Fibroblast of upper back skin (primary cell): ENCODE measurements at places on chromosomes 1 and 21.
A peak's percentile ranks its signal among the peaks of the same experiment; 100 is the strongest.

DNA sequence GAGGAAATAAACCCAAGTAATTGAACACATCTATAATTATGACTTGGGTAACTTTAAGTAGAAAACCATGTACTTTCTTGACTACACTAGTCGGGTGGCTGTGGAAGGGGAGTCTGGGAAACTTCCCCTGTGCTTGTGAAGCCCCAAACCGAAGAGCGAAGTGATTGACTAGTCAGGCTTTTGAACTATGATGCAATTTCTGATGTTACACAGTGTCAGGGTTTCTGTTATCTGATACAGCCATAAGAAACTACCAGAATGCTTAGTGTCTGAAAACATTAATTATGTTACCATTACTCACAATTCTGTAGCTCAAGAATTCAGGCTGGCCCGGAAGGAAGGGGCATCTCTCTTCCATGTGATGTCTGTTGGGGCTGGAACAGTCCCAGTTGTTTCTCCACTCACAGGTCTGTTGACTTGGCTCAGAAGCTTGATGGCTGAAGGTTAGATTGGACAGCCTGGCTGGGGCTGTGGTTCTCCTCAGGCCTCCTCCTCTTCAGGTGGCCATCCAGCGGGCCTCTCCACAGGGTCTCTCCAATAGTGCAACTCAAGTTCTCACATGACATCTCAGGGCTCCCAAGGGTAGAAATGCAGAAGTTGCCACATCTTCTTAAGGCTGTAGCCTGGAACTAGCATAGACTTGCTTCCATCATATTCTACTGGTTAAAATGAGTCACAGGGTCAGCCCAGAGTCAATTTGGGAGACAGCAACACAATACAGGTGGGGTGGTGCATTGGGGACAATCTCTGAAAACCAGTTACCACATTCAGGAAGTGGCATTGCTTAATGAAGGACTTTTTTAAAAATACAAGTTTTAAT is 8.3 kb upstream of the C8B start:
- peak; percentile 61 for DNase-seq

- DNase-seq, result no peak
Observed at GRCh38 chr1:23563003-23563402, 3.7 kb upstream of the ID3 start.

GRCh38 chr21:40179166-40179565 is 311.9 kb downstream of the PCP4 start:
- DNase-seq, result peak; percentile 9

- DNase-seq, result no peak
Observed at GRCh38 chr1:220924331-220924970, 45.2 kb downstream of the HLX start.

DNA sequence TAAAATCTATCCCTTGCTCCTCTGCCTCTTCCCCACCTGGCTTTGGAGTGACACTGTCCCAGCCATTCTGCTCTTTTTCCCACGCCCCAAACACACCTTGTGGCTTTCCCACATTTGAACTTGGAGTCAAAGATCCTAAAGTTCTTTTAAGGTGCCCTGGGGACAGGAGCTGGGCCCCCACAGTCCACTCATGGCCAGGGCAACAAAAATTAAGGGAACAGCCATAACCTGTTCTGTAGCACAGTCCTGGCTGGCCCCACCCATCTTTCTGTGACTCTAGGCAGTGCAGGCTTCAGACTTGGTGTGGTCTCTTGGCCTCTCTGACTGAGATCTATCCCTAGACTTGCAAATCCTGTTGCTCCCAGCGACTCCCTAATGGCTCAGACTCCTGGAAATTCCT is 143.0 kb upstream of the MAGI3 start:
- DNase-seq, result no peak

- no peak for DNase-seq
Observed at GRCh38 chr1:77672374-77672773, 10.1 kb downstream of the ZZZ3 start.

DNA sequence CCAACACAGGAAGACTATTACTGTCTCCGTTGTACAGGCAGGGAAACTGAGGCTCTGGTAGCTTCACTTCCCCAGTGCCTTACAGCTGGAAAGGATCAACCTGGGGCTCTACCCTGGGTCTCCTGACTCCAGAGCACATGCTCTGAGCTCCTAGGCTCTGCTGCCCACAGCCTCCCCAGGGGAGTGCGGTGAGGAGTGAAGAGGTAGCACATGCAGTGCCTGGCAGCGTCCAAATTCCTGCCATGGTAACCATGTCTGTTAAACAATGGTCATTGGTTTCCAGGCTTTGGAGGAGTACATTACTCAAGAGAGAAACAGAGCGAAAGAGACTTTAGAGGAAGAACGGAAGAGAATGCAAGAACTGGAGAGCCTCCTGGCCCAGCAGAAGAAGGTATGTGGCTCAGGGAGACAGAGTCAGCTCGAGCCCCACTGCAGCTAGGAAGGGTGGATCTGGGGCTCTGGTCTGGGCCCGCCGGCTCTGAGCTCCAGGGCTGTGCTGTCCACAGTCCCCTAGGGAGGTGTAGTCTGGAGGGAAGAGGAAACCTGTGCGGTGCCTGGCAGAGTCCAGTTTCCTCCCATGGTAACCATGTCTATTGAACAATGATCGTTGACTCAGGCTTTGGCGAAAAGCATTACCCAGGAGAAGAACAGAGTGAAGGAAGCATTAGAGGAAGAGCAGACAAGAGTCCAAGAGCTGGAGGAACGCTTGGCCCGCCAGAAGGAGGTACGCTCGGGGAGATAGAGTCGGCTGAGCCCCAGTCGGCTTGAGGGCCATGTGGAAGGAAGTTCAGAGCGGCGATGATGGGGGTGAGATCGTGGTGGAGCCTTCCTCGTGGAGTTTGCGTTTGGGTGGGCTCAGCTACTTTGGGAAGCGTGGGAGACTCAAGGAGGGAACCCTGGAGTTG is 64.6 kb upstream of the EFHD2 start:
- DNase-seq, result no peak

- DNase-seq, result peak; percentile 98
Observed at GRCh38 chr1:179142889-179143299, 61.0 kb downstream of the TOR3A start.

- DNase-seq, result no peak
Observed at GRCh38 chr21:38661197-38661871, 144.4 kb upstream of the ETS2 start.

- peak; percentile 41 for DNase-seq
Observed at GRCh38 chr1:208093754-208094719, 150.1 kb downstream of the PLXNA2 start.

DNA sequence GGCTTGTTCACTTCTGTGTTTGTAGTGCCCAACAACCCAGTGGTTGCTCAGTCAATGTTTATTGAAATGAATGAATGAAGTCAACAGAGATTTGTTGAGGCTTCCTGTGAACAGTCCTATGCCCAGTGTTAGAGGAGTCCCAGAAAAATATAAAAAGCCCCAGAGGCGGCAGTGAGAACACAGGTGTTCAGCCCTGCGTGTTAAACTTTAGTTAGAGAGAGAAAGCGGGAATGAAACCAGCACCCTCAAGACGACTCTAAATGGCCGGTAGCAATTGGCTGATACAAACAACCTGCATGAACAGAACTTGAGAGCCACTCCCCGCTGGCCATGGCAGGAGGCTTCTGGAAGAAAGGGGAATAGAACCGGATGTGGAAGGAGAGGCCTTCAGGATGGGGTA is 22.6 kb downstream of the TMEM51 start:
- DNase-seq, result no peak

DNA sequence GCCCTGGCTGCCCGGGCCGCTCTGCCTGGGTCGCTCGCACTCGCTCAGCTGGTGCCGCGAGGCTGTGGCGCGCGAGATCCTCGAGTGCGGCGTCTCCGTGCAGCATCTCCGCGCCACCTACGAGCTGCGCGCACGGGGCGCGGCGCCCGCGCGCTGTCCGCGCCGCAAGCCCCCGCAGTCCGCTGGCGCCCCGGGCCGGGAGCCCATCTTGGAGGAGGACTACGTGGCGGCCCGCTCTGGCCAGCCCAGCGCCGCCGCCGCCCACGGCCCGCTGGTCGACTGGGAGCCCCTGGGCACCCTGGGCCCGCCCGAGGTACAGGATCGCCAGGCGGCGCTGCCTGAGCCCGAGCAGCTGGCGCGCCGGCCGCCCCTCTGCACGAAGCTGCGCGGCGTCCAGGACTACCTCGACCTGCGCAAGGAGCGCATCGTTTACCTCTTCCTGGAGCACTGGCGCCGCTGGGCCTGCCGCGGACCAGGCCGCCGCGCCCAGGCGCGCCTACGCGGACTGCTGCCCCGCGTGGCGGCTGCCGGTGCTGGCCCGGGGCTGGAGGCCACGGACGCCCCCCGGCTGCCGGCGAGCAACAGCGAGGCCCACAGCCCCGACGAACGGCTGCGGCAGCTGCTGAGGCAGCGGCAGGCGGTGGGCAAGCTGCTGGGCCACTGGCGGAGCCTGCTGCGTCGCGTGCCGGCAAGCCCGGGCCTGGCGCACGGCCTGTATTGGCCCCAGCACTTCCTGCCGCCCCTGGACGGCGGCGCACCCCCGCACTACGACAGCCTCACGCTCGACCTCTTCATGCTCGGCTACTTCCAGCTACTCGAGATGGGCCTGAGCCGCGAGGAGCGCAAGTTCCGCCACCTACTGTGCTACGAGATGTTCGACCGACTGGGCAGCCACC is 10.9 kb downstream of the TNFRSF25 start:
- DNase-seq, result no peak

DNA sequence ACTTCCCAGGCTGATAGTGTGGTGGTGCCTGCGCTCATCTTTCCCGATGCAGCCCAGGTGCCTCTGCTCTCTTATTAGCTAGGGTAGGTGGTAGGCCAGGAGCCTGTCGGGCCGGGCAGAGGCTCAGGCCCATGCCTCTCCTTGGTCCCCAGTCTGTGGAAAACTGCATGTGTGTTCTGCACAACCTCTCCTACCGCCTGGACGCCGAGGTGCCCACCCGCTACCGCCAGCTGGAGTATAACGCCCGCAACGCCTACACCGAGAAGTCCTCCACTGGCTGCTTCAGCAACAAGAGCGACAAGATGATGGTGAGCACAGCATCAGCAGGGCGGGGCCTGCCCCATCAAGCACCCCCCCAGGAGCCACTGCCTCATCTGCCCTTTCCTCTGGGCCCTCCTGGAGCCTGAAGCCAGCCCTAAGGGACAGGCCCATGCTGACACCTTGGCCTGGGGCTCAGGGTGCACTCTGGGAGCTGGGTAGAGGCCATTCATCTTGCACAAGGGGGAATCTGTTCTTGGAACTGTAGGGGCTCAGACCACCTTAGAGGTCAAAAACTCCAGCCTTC is 38.6 kb downstream of the PKP1 start:
- no peak for DNase-seq

DNA sequence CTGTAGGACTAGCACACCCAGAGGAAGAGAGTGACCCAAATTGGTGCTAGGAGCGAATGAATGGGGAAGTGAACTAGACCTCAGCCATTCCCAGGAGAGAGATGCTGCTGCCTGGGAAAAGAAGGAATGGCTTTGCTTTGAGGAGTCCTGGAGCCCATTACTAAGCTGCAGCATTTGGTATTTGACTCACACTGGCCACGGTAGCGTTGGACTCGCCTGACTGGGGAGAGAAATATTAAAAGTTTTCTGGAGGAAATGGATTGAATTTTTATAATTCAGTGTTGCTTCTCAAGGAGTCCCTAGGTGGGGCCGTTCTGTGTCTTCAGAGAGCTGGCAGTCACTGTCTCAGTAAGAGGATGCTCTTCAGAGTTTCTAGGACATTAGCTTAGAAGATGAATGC is 40.2 kb downstream of the PIK3CD start:
- peak; percentile 22 for DNase-seq

DNA sequence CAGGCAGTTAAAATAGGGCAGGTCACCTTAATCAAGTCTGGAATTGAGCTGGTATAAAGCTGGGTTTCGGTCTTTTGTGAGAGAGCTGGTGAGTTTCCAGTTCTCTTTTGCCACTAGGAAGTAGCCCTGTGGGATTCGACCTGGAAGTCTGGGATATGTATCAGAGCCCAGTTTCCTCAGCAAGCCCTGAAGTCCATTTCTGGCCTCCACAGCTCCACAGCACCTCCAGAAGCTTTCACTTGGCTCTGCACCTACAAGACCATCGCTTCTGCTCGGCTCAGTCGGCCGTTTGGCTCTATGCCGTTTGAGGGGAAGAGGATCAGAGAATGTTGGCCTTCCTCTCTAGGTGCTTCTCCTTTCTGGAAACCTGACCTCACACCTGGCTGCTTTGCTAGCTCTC is 148.0 kb downstream of the GALNT2 start:
- DNase-seq, result peak; percentile 63

GRCh38 chr1:27380766-27381733 is 2.1 kb downstream of the CD164L2 start:
- DNase-seq, result no peak

DNA sequence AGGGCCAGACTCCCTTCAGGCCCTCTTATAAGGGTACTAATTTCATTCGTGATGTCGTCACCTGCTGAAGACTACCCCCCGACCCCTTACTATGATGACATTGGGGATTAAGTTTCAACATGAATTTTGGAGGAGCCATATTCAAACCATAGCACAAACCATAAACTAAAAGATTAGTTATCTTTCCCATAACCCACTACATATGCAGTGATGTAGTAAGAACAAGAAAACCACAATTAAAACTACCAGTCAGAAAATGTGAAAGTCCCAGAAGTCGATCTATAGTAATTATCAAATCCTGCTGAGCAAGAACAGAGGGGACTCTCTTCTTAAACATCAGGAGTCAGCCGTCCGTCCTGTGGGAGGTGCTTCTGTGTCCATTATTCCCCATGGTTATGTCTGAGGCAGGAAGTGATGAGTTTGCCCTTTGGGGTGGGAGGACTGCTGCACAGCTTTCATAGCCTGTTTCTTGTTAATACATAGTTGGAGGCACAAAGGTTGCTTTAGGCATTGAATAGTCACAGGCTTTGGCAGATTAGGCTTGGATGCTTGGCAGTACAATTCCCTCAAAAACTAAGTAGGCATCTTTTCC is 35.9 kb upstream of the PTGFRN start:
- DNase-seq, result no peak

DNA sequence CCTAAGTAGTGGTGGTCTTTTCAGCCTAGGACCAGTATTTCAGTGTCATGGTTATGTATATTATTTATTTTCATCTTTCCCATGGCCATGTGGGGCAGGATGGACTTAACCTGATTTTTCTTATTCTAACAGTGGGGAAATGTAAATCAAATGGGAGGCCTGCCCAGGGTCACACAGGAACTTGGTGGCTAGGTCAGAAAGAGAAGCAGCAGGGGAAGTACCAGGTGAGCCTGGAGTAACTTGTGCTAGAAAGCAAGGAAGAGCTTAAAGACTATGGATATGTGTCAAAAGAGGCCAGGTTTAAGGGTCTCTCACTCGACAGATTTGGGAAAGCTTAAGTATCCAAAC is 936 bp downstream of the ZFP69B start:
- no peak for DNase-seq

DNA sequence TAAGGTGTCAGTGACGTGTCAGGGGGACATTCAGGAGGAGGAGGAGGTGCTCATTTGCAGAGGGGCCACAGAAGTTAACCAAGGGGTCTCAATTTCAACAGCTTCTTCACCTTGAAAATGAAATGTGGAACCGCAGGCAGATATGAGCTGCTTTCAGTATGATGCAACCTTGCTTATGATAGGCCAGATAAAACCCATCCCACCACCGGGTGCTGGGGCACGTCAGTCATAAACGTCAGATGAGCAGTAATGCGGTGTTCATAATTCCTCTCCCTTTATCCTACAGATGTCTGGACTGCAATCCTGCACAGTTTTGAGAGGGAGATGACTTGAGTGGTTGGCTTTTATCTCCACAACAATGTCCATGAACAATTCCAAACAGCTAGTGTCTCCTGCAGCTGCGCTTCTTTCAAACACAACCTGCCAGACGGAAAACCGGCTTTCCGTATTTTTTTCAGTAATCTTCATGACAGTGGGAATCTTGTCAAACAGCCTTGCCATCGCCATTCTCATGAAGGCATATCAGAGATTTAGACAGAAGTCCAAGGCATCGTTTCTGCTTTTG is 1.7 kb downstream of the PTGFR start:
- peak; percentile 53 for DNase-seq

GRCh38 chr1:56466538-56466937 is 112.8 kb downstream of the PLPP3 start:
- DNase-seq, result no peak

GRCh38 chr1:225447650-225448089 is 19.8 kb upstream of the LBR start:
- no peak for DNase-seq
